ENCODE measurements at places on chromosomes 1 and 21. TPM values are rescaled to one million over a fixed set of nuclear protein-coding genes. Genes with fewer than 3 reads are reported as not detected.

DNA sequence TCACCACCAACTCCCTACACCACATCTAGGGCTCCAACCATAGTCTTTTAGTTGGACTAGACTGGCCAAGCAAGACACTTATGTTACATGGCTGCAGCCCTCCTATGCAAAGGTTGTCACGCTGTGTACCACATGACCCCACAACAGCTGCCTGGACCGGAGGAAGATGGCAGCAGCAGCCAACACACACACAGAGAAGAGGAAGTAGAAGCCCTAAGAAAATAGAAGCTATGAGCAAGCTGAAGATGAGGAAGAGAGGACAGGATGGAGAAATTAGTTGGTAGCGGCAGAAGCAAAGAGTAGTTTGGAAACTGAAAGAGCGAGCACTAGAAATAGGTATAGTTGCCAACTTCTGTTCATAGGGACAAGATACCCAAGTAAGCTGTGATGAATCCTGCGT, 60.8 kb upstream of the RALGPS2 start:
- DNase-seq: no peak

GRCh38 chr1:72280711-72281110, 1.6 kb downstream of the NEGR1 start:
- DNase-seq: no peak

DNA sequence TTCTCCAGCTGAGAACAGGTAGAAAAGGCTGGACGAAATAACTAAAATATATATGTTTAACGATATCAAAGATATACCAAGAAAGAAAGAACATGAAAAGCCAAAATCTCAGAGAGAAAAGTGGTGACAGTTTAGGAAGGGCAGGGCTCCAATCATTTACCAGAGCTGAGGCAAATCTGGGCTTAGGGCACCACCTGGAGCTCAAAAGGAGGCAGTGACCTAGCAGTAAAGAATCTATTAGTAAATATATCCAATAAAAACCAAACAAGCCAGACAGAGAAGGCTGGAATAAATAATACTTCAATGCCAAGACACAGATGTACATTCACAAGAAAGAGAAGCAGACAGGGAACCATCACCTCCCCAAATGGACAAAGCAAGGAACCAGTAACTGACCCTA, 43.5 kb downstream of the CHIA start:
- DNase-seq: no peak

- DNase-seq: no peak
These were observed 19.4 kb upstream of the KCNE1 start for GRCh38 chr21:34531399-34531798.

DNA sequence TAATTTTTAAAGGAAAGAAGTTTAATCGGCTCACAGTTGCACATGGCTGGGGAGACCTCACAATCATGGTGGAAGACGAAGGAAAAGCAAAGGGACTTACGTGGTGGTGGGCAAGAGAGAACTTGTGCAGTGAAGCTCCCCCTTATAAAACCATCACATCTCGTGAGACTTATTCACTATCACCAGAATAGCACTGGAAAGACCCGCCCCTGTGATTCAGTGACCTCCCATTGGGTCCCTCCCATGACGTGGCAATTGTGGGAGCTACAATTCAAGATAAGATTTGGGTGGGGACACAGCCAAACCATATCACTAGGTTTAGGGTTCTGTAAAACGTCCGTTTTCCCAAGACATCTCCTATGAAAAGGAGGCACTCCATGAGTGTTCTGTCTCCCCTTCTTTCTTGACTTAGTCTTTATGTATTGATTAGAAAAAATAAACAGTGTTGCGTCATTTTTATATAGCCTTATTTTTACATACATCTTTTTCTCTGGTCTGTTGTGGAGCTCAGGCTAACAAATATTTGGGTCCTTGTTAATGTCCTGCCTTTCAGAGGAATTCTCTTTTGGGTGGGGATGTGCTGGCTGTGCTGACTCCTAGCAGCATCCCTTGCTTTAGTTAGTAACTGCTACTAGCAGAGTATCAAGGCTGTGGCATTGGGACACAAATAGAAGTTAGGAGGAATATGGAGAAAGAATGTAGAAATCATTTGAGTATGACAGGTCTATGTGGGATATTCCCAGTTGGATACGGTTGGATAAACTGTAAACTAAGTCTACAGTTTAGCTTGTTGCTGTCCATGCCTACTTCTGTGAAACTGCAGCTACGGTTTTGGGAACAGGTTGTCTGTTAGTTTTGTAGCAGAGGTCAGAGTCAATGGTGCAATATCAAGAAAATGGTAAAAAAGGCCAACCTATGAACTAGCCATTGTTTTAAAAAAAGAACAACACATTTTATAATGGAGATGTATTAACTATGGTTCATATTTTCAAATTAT, 23.5 kb downstream of the BACH1 start:
- DNase-seq: no peak

DNA sequence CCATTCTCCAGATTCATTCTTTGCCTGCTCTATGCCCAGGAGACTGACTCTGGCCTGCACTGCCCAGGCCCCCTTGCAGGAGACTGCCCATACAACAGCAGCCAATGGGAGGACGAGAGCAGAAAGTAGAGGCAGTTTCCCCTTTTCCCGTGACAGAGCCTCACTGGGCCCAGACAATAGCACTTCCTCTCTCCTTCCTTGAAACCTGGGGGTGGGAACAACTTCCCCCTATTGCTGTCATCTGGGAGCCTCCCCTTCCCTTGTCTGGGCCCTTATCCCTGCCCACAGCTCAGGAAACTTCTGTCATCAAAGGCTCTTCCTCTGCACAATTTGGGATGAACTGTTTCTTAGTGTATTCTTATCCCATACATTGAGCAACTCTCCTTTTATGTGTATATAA, 60.8 kb upstream of the KCNJ15 start:
- no peak for DNase-seq

- DNase-seq: no peak
These were observed 16.9 kb downstream of the SLC35A3 start for GRCh38 chr1:99986656-99987225.

- DNase-seq: no peak
These were observed 2.4 kb upstream of the C1orf116 start for GRCh38 chr1:207034998-207035397.

- no peak for DNase-seq
These were observed 12.6 kb downstream of the PKP1 start for GRCh38 chr1:201295861-201296260.

- no peak for DNase-seq
These were observed 58.5 kb upstream of the BCAR3 start for GRCh38 chr1:93740157-93740556.

GRCh38 chr1:201760516-201760915, 68.4 kb upstream of the IPO9 start:
- no peak for DNase-seq

DNA sequence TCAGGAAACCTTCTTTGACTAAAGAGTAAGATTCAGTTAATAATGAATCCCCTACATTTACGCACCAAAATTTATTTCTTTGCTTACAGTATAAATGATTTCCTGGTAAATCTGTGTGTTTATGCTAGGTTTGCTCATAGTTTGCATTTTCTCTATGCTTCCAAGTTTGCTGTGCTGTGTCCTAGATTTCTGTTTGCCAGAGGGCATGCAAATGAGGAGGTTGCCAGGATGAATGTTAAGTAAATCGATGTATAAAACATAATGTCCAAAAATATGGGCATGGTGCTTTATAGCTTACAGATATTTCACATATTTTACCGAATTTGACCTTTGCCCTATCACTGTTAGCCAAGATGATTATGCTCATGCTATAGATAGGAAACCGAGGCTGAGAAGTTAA, 63.8 kb downstream of the TBX19 start:
- no peak for DNase-seq

DNA sequence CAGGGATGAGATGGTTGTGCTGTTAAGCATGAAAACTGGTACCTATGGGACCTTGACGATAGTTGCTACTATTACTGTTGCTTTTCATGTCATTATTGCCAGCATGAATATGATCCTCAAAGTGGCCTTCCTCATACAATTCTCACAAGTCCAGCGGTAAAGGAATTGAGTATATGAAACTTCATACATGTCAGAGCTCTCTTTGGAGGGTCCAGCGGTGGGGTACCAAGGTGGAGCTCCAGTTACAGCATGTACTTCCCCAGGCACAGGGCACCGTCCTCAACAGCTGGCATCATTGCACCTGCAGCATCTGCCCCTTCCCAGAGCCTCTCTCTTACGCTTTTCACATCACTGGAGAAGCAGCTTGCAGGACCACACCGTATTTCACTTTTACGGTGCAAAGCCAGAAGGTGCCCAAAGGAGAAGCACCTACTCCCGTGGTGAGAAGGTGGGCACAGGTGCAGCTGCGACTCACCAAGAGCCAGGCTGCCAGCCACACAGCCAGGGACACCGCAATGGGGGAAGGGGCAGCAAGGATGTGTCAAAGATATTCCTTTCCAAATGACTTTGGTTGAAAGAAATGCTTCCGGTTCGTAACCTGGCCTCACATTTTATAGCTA, 166.4 kb upstream of the IRF2BP2 start:
- no peak for DNase-seq

DNA sequence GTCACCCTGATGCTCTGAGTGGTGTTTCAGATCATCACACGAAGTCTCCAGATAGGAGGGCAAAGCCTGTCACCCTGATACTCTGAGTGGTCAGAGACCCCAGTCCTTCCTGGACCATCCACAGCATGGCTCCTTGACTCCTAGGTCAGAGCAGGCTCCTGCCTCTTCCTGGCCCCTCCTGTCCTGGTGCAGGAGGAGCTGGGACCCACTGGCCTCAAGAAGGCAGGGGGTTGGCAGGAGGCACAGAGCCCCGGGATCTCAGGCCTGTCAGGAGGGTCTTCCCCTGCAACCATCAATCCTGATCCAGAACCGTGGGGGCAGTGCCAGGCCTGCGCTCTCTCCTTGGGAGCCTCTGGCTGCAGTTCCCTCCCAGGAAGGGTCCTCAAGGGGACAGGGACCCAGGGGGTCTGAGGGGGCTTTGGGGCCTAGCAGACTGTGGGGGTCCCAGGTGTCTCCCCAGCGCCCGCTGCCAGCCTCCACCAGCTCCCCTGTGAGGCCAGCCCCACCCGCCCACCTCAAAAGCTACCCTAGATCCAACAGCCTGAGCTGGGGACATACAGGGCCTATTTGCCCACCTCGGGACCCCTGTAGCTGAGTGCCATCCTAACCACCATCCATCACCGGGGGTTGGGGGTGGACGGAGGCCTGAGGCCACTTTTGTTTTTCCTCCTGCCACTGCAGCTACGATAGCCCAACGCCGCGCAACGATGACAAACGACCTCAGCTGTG, 27.5 kb downstream of the COL6A1 start:
- DNase-seq: no peak

DNA sequence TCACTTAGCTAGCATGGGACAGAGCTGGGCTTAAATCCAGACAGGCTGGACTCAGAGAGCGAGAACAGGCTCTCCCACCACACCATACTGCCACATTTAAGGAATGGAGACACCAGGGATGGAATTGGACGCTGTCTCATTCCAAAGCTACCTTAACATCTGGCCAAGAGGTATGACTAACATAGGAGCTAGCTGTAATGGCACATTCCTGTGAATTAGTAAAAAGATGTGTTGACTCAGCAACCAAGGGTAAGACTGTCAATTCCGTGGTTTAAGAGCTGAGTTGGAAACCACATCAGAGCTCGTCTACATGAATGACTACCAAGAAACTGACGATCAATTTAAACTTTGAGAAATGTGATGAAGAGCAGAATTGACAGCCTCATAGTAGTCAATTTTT, 8.3 kb upstream of the TNFRSF9 start:
- DNase-seq: no peak

DNA sequence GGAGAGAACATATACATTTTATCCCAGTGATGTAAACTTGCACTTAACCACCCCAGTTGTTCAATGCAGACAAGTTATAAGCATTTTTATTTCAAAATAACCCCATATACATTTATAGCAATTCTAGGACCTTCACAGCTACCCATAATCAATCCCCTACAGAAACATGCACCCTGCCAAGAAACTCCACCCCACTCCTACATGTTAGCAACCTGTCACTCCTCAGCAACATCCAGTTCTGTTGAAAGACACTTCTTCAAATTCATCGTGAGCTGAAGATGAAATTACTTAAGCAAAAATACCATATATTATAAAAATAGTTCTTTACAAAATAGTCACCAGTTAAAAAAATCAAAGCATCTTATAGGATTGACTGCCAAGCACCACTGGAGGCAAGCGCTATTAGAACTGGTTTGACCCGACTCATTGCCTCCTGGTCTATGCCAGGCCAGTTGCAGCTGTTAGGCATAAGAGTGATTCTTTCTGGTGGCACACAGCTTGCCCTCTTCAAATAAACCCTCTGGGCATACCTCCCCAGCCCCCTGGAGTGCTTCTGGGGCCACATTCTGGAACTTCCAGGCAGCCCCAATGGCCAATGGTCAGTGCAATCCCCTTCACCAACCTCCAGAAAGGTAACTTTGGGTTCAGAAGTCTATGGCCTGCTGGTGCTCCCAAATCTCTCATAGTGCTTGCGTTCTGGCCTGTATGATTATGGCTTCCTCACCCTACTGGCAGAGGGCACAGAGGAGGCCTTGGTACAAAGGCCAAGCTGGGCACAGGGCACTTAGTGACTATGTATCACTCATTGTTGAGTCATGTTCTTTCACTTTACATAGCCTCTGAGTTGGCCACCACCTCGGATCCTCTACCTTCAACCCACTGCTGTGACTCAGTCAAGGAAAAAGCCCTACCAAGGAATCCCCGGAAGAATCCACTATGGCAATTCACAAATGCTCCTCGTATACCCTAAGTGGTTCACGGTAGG, 72.2 kb upstream of the RALGPS2 start:
- no peak for DNase-seq

GRCh38 chr1:106699433-106699832, 357.0 kb upstream of the PRMT6 start:
- DNase-seq: no peak

DNA sequence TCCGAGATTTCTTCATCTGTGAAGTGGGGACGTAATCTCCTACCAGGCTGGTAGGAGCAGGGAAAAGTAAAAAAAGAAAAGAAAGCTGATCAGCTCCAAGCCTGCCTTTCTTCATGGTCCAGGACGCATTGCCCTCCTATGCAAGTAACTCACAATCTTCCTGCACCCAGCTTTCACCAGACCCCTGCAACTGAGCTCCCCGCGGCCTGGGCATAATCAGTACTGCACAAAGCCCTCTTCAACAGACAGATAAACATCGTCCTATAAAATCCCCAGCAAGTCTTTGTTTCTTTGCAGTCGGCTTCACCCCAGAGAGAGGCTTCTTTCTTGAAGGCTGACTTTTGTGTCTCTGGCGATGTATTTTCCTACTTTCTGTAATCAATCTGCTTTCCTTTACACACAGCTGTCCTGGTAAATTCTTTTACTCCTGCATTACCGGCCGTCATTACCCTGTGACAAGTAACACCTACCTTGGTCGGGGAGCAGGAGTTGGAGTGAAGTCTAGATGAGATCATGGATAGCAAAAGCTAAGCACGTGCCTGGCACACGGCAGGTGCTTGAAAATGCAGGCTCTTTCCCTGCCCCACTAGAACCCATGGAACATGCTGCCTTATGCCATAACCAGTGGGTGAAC, 8.3 kb downstream of the PADI1 start:
- DNase-seq: no peak

- no peak for DNase-seq
These were observed 16.2 kb downstream of the BTF3L4 start for GRCh38 chr1:52072291-52072690.

DMBX1 gene
- not detected for polyA plus RNA-seq

NFIA gene
- polyA plus RNA-seq: 31.6 TPM

THEM5 gene
- not detected for polyA plus RNA-seq

S100A12 gene
- polyA plus RNA-seq: not detected

CRNN gene
- polyA plus RNA-seq: not detected

SPRR2A gene
- not detected for polyA plus RNA-seq

NBPF12 gene
- polyA plus RNA-seq: 15.8 TPM

HSPA6 gene
- polyA plus RNA-seq: 0.41 TPM

AMIGO1 gene
- polyA plus RNA-seq: 6.0 TPM

AMPD1 gene
- 217 TPM for polyA plus RNA-seq
